Left colon (tissue), 2 donors: ENCODE measurements at places on chromosomes 1 and 21. TPM values are rescaled to one million over a fixed set of nuclear protein-coding genes. Genes with fewer than 3 reads are reported as not detected.

Gene GSTM3
- 8.7 TPM for total RNA-seq

Gene FCGR1A
- total RNA-seq, result not detected

Gene SETD4
- 20.6 TPM for total RNA-seq

DNA sequence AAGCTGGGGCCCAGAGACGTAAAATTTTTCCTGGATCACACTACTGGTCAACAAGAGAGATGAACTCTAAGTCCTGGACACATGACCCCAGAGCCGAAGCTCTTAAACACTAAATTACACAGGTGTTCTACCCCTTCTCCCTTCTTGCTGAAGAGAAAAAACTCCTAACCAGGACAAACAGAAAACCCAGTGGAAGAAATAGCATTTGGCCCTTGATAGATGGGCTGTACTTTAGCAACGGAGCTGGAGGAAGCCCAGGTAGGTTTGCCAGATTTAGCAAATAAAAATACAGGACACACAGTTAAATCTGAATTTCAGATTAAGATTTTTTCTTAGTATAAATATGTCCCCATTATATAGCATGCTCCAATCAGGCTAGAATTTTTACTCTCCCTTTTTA lies 72.7 kb downstream of the DIRAS3 start:
- no peak for DNase-seq

DNA sequence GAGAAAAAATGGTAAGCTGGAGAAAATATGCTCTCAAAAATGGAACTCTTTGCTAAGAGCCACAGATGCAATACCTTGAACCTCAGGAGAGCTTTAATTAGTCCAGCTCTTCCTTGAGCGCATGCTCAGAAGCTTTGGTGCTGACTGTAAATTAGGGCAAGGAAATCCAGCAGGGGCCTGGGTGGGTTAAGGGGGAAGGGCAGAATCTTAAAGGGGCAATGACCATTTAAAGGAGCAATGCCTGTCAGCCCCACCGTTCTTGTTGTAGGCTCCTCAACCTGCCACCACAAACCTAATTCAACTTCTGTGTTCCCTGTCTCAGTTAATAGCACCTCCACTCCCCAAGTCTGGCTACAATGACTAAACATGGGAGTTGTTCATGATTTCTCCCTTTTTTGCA lies 6.8 kb upstream of the SLC22A15 start:
- DNase-seq, result no peak
